ENCODE measurements at places on chromosomes 2 and 18.

GRCh38 chr2:81002906-81003305, 698.4 kb upstream of the LRRTM1 start:
- no peak for DNase-seq

DNA sequence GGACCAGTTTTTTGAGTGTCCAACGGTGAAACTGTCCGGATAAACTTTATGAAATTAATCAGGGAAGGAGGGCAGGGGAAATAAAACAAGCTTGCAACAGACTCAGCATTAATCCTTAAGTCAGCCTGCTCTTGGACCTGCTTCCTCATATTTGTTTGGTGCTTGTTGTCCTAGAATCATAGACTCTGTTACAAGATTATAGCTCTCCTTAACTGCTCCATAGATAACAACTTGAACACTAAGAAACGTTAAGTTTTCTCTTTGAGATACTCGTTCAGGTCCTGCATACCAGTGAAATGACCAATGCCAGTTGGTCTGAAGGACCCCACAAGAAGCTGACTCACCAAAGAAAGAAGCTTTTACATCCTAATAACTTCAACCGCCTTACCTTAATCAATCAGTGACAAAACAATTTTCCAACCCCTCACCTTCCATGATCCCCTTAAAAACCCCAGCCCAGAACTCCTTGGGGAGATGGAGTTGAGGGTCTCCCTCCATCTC, 493.2 kb downstream of the PID1 start:
- no peak for DNase-seq

GRCh38 chr2:241461693-241462677, 46.4 kb downstream of the STK25 start:
- DNase-seq, result no peak

DNA sequence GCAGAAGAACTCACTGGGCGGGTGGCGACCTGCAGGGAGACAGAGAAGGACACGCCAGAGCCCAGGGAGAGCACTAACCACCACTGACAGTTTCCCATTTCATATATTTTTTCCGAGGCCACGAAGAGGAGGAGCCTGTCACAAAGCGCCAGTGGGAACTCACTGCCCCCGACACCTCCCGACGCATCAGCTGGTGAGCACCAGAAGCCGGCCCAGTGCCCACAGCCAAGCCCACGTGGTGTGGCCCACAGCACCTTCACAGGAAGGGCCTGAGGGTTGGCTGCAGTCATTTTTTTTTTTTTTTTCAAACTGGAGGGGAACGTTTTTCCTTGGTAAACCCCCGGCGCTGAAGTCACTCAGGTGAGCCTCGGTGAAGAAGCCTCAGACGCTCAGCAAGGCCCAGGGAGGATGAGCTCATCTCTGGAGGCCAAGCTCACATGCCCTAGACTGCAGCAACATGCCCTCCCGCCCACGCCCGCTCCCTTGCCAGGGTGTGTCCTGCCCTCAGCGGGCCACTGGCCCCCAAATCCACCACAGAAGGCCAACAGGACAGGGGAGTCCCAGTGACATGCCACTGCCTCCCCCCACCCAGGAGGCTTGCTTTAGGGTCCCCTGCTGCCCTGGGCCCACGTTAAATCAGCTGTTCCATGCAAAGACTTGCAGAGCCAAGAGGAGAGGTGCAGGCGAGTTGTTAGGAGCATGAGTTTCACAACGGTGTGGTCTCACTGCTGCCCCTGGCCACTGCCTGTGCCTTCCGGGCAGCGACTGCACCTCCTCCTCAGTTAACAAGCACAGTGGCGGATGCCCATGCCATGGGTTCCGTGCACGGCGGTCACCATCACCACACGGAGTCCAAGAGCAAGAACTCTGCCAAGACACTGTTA, 68.1 kb downstream of the PARD6G start:
- DNase-seq, result no peak

- no peak for DNase-seq
Measured at GRCh38 chr18:79451237-79452125, 55.8 kb downstream of the NFATC1 start.

DNA sequence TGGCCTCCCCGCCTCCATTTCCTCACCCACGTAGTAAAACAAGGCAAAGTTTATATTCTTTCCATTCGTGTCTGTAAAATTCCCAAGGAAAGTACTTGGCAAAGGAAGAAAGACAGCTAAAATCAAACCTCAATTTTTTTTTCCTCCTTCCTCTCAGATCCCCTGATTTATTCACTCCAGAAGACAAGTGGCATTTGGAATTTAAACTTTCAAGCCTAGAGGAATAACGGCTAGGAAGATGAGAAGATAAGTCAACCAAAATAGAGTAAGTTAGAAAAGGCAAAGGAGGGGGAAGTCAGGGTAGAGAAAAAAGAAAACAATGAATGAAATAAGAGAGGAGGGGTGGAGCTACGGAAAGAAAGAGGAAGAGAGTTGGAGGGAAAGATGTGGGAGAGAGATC, 198.9 kb upstream of the PIK3C3 start:
- no peak for DNase-seq

GRCh38 chr2:25614711-25615110, 58.7 kb downstream of the DTNB start:
- no peak for DNase-seq

GRCh38 chr2:192473331-192473730, 278.6 kb upstream of the TMEFF2 start:
- DNase-seq, result no peak

DNA sequence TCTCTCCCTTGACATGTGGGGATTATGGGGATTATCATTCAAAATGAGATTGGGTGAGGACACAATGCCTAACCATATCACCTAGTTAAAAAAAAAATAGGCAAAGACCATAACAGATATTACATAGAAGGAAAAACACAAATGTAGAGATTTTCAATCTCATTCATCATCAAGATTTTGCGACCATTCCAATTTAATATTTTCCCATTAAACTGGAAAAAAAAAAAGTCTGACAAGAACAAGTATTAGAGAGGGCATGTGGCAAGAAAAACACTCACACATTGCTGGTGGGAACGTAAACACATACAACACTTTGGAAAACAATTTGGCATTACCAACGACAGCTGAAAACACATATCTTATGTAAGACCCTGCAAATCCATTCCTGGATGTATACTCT, 71.0 kb upstream of the MYCN start:
- DNase-seq, result no peak

GRCh38 chr2:201971531-201972228, 62.0 kb upstream of the FZD7 start:
- DNase-seq, result no peak

GRCh38 chr18:48134609-48135008, 204.2 kb upstream of the SMAD2 start:
- DNase-seq, result no peak

- DNase-seq, result no peak
Measured at GRCh38 chr2:23525137-23525765, 140.3 kb downstream of the KLHL29 start.

- DNase-seq, result no peak
Measured at GRCh38 chr18:12317664-12318333, 9.8 kb downstream of the TUBB6 start.

- DNase-seq, result peak; percentile 79
Measured at GRCh38 chr2:64404002-64404731, 49.8 kb upstream of the LGALSL start.

GRCh38 chr2:128755695-128756364, 437.2 kb upstream of the HS6ST1 start:
- DNase-seq, result no peak

GRCh38 chr2:68784915-68785314, 50.3 kb downstream of the ARHGAP25 start:
- DNase-seq, result no peak

DNA sequence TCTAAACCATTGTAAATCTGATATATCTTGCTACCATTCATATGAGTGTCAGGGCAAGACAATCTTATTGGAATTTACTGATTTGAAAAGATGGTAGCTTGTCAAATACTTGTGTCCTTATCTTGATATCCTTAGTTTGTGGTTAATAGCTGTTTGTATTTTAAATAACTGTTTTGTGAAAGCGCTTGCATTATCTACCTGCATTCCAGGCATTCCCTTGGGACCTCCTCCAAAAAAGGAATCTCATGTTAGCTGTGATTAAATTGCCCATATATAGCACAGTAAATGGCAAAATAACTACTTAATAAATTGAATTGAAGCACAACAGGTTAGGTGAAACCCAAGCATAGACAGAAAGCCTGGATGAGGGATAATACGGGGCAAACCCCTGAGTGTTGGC, 13.9 kb downstream of the CNTNAP5 start:
- no peak for DNase-seq

- no peak for DNase-seq
Measured at GRCh38 chr2:119480184-119480583, 44.1 kb downstream of the SCTR start.

- no peak for DNase-seq
Measured at GRCh38 chr2:45741161-45741850, 89.8 kb downstream of the PRKCE start.

GRCh38 chr18:7958081-7958896, 391.2 kb downstream of the PTPRM start:
- DNase-seq, result no peak

DNA sequence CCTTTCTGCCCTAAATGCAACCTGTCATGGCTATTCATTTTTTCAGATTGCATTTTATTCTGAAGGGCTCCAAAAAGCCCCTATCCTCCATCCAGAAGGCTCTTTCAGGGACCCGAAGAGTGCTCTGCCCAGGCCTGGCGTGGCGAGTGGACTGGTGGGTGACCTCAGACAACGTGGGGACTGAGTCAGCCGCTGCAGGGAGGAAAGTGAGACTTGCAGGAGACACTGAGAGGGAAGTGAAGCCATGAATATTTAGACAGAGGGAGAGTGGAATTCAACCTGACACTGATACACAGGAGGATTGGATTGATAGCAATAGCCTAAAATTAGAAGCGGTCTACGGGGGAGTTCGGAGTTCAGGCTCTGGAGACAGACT, 63.6 kb upstream of the SIX2 start:
- no peak for DNase-seq

DNA sequence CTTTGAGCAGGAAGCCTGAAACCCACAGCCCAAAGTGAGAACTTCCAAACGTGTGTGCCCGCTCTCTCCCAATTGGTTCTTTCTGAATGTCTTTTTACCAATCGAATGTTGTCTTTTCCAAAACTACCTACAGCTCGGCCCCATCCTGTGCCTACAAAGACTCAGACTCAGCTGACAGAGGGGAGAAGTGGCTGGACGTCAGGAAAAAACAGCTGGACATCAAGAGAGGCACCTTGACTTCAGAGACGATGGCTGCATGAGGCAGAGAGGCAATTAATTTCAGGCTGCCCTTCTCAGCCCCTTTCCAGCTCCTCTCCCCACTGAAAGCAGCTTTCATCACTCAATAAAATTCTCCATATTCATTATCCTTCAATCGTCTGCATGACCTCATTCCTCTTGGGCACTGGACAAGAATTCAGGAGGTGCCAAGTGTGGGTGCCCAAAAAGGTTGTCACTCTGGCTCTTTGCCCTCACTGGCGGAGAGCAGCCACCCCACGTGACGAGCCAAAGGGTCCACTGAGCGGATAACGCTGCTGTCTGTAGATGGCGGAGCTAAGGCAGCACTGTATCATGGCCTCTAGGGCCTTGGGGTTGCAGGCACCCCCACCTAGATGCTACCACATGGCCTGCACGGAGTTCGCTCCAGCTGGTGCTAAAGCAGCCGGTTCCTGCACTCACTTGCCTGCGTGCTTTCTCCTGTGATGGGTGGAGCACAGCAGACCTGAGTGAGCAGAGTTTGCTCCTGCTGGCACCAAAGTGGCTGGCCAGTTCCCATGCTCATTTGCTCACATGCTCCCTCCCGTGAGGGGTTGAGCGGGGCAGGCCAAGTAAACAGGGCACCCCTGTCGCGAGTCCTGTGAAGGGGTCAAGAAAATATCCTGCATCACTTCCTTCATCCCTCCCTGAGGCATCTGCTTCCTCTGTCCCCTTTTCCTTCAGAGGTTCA, 37.9 kb downstream of the FAM210A start:
- no peak for DNase-seq

Data from NCI-H1092 (cell line).